NCI-H2029 (cell line): ENCODE measurements at places on chromosomes 16 and 17.

GRCh38 chr17:79026376-79027273 lies 2.7 kb downstream of the C1QTNF1 start:
- peak; percentile 61 for DNase-seq

GRCh38 chr17:78798695-78799559 lies 16.9 kb upstream of the CYTH1 start:
- no peak for DNase-seq

DNA sequence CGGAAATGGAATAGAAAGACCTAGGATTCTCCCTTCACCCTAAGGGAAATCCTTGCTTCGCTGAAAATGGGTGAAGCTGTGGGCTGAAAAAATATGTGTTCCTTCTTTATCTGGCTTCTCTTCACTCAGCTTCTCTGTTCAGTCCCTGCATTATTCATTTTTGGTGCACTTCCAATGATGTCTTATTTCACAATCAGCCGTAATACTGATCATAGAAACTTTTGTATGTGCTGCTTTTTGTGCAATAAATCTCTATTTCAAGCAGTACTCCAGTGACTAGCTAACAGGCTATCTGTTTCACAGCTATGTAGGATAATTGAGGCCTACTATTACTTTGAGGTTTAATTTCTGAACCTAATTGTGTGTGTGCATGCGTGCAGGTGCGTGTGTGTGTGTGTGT lies 144.6 kb downstream of the FOXL1 start:
- DNase-seq: no peak

- no peak for DNase-seq
These were observed 254.7 kb upstream of the SOX9 start for GRCh38 chr17:71866095-71866494.

DNA sequence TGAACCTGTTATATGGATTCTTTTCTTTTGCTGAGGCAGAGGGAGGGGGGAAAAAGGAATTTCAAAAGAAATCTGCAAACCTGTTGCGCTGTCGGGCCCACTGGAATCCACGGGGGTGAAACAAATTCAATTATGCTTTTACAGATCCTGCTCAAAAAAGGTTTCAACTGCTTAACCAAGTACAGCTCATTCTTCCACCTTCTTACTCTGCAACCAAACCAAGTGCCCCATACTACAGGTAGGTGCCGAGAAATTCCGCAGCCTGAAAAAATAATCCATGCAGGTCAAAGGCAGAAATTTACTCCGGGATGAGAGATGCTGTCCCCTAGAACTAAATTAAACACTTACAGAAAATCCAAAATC lies 416 bp downstream of the RNF43 start:
- DNase-seq: no peak

- no peak for DNase-seq
These were observed 57.3 kb downstream of the CRISPLD2 start for GRCh38 chr16:84876873-84877606.

DNA sequence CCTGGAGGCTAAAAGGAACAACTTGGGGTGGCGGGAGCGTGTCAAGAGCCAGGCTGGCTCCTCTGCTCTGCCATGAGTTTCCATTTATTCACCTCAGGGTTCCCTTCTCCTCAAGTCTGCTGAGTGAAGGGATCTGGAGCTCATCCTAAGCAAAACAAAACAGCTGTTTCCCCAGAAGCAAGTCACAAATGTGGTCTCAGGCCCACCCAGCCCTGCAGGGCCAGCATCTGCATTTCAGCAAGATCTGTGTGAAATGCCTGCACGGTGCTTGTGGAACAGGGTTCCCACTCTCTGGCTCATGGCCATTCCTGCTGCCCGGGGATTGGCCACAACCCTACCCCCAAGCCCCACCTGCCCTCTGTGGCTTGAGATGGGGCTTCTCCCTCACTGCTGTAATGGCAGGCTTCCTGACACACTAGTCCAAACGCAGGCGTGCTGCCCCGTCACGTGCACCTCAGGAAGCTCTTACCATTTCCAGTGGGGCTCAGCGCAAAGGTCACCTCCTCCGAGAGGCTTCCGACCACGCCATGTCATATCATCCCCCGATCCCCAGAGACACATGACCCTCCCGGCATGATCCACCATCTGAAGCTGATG lies 2.3 kb downstream of the SLC38A8 start:
- DNase-seq: no peak

- no peak for DNase-seq
These were observed 4.0 kb downstream of the CRYBA1 start for GRCh38 chr17:29250666-29251065.

DNA sequence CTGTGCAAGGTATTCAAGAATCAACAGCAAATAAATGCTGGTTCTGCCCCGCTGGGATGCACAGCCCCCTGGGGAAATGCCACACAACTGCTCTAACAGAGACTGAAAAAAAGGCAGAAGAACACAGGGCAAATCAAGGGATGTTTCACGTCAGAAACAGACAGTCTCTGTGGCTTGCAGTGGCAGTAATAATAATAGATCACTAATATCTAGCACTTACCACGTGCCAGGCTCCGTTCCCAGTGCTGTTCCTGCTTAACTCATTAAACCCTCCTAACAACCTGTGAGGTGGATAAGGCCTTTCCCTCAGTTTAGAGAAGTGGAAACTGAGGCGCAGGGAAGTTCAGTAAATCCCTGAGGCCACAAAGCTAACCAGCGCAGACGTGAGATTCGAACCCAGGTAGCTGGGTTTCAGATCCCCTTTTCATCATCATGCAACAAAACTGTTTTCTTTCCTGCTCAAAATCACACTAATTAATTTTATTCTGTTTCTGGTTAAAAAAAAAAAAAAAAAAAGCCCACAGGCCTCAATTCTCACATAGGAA lies 36.7 kb downstream of the ARHGAP17 start:
- no peak for DNase-seq

DNA sequence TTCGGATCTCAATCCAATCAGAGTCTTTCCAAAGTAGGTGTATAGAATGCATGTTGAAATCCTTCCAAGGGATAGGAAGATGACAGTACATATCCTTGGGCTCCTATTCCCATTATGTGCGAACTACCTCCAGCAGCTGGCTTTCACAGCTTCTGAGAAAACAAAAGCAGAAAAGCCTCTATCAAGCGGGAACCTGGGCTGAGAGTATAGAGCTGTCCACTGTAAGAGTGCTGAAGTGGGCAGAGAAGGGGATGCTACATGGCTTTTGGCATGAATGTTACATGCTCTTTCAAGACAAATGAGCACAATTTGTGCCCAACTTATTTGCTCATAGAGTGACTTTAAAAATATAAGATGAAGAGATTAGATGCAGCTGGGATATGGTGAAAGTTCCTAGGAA lies 993.5 kb downstream of the CDH8 start:
- no peak for DNase-seq

GRCh38 chr17:35612924-35613521 lies 25.9 kb downstream of the AP2B1 start:
- no peak for DNase-seq

GRCh38 chr16:81327011-81327410 lies 12.2 kb downstream of the GAN start:
- DNase-seq: no peak

- DNase-seq: no peak
These were observed 21.9 kb downstream of the DNAI2 start for GRCh38 chr17:74295625-74296547.

- DNase-seq: no peak
These were observed 38.9 kb downstream of the LMF1 start for GRCh38 chr16:931626-932500.

DNA sequence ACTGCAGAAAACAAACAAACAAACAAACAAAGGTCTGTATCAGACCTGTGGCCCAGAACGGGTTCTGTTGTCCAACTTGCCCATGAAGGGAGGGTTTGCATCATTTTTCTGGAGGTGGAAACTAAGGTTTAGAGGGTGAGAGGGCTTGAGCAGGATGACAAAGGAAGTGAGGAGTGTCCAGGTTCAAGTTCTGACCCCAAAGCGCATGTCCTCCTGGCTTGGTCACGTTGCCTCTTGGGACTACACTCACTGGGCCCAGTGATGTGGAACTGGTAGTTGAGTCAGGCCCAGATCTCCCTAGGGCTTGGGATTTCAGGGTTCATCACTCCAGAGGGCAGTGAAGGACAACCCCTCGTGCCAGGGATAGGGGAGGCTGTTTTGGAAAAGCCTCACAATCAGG lies 1.8 kb downstream of the SREBF1 start:
- no peak for DNase-seq

DNA sequence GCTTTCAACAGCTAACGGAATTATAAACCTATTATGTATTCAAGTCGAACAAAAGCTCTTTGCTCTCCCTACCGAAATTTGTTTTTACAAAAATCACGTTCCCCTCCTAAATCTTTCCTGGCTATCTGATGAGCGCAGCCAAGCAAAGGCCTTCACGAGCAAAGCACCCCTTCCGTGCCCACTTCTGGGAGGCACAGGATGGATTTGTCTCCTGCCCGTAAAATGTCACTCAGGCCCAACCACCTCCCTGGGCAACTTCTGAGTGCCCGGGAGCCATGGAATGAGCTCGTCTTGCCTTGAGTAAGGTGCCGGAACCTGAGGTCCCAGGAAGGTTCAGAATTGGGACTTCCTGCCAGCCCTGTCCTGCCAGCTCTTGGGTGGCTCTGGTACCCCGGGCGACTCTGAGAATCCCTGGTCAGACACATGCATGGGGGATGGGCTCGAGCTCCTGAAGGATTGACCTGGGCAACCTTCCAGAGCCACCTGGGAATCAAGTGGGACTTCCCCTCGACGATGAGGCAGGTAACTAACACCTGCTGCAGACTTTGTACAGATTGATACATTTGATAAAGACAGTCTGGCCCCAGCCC lies 19.8 kb downstream of the SLC7A5 start:
- DNase-seq: no peak

- no peak for DNase-seq
These were observed 14.7 kb downstream of the GSPT1 start for GRCh38 chr16:11901091-11901490.

DNA sequence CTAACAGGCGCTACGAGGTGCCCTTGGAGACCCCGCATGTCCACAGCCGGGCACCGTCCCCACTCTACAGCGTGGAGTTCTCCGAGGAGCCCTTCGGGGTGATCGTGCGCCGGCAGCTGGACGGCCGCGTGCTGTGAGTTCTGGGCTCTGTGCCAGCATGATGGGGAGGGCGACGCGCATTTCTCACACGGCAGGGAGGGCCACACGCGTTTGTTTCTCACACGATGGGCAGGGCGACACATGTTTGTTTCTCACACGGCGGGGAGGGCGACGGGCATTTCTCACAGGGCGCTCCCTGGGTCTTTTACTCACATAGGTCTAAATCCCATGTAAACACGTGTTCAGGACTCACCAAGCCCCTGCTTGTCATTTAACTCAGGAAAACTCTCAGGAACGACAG lies 4.4 kb downstream of the GAA start:
- peak; percentile 11 for DNase-seq

- no peak for DNase-seq
These were observed 4.6 kb downstream of the KRT34 start for GRCh38 chr17:41377546-41377945.

DNA sequence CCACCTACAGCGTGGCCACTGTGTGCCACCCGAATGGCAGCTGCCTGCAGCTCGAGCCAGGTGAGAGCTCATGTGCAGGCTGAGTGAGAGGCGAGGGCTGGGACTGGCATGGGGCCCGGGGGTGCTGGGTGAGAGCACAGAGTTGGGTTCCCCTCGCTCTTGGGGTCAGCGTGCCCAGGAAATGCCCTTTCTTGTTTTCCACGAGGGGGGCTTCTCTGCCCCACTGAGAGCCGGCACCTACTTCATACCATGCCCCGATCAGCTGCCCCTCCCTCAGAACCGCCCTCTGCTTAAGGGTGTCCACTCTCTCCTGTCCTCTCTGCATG lies 10.1 kb downstream of the ACE start:
- no peak for DNase-seq

- DNase-seq: no peak
These were observed 6.3 kb downstream of the C17orf50 start for GRCh38 chr17:35766903-35767510.

DNA sequence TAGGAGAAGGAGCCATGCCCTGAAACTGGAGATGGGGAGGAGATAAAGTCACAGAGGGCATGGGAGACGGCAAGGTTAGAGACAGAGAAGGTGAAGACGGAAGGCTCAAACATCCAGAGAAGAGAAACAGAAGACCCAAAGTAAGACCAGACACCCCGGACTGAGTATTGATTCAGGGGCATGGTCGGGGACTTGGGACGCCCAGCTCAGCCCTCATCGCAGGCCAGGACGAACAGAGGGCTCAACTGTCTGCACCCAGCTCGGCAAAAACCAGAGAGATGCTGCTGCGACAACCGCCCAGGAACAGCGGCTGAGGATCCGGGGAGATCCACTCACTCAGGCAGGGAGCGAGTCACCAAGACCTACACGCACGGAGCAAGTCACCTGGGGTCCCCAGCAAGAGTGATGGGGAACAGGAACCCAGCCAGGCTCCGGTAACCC lies 999 bp downstream of the XYLT1 start:
- DNase-seq: no peak

GRCh38 chr16:69407702-69408323 lies 16.6 kb upstream of the CYB5B start:
- DNase-seq: no peak

DNA sequence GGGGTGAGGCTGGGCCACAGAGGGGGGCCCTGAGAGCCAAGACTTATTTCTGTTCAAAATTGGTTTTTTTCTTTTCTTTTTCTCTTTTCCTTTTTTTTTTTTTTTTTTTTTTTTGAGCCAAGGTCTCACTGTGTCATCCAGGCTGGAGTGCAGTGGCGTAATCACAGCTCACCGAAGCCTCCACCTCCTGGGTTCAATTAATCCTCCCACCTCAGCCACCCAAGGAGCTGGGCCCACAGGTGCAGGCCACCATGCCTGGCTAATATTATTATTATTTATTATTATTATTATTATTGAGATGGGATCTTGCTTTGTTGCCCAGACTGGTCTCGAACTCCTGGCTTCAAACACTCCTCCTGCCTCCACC lies 17.5 kb upstream of the CACNA1H start:
- no peak for DNase-seq

DNA sequence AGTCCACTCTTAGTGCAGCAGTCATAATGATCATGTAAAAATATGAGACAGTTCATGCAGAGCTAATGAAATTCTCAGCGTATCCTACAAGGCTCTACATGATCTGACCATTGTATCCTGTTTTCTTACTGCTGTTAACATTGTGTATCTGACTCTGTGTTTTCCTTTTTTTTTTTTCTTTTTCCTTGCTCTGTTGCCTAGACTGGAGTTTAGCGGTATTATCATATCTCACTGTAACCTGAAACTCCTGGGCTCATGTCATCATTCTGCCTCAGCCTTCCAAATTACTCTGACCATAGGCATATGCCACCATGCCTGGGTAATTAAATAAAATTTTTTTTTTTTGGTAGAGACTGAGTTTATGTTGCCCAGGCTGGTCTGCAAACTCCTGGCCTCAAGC lies 12.1 kb downstream of the DUS2 start:
- DNase-seq: no peak

DNA sequence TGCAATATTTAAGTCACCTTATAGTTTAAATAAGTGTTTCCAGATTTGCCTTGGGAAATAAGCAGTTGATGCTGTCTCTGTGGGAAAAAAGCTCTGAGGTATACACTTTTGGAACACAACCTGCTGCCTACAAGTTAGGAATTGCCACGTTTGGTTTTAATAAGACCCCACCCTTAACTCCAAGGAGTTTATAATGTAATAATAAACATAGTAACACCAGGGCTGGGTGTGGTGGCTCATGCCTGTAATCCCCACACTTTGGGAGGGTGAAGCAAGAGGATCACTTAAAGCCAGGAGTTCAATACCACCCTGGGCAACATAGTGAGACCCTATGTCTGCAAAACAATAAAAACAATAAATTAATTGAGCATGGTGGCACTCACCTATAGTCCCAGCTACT lies 15.9 kb upstream of the SMG1 start:
- no peak for DNase-seq

GRCh38 chr17:41387670-41388069 lies 5.6 kb upstream of the KRT34 start:
- DNase-seq: no peak

GRCh38 chr17:416293-417206 lies 63.9 kb upstream of the RPH3AL start:
- no peak for DNase-seq
